ENCODE measurements at places on chromosomes 5 and 9.

- no peak for DNase-seq
Measured at GRCh38 chr5:94707359-94707758, 88.9 kb downstream of the SLF1 start.

DNA sequence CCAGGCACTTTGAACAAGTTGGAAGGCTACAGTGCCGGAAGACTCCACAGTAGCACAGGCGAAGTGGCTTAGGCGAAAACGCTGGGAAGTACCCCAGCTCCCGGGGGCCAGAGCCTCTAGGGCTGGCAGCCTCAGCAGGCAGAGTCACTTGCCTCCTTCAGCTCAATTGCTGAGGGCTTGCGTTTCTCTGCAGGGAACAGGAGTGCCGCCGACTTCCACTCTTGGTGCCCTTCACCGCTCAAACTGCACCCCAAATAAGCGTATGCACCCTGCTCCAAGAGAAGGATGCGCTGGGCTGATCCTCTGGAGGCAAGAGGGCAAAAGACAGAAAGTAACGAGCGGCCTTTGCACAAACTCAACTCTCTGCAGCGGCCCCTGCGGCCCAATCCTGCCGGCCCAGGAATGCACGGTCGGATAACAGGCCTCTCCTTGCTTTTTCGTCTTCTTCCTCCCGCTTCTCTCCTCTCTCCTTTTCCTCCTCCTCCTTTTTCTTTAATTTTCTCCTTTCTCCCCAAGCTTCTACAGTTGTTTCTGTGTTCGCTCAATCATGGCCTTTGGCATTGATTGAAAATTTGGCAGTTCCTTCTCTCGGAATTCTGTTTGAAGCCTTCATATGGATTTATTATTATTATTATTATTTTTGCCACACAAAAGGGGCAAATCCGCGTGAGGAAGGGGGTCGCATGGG is 1.1 kb upstream of the S1PR3 start:
- DNase-seq = no peak

DNA sequence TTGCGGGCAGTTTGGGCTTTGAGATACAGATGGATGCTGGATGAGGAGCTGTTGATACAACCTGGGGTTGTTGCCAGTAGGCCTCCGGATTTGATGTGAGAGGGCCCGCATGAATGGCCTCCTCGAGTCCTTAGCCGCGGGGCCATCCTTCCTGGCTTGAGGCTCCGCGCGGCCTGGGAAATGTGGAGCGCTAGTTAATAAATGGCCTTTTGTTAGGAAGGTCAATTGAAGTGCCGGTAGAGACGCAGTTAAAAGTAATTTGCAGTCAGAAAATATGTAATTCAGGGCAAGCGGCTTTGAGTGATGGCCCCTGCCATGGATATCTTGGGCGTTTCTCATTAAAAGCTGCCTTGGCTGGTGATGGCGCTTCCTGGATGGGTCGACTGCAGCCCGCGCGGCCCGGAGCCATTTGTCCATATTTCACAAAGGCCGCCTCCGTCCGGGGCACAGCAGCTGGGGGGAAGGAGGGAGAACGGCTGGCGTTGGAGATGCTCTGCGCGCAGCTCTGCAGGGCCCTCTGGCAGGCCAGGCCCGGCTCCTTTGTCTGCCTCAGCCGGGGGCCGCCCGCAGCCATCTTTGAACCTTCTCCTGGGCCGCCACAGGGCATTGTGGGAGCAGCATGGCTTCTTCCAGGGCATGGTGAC is 11.2 kb downstream of the MVB12B start:
- DNase-seq = no peak

GRCh38 chr5:171312129-171312974 is 3.3 kb downstream of the TLX3 start:
- no peak for DNase-seq

DNA sequence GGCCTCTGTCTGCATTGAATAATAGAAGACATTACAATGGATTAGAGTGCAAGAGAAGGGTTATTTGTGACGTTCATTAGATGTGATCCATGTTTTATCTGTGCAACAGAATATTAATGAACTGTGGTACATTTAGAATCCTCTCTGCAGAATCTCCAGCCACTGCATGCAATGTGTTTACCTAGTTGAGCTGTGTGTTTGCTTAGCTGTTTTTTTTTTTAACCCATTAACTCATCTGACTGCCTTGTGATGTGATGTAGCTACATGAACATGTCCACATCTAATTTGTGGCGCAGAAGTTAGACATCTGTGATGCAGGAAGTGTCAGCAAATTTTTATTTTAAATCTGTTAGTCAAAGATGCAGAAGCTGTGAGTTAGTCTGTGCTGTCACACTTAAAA is 236.9 kb downstream of the CD180 start:
- no peak for DNase-seq

DNA sequence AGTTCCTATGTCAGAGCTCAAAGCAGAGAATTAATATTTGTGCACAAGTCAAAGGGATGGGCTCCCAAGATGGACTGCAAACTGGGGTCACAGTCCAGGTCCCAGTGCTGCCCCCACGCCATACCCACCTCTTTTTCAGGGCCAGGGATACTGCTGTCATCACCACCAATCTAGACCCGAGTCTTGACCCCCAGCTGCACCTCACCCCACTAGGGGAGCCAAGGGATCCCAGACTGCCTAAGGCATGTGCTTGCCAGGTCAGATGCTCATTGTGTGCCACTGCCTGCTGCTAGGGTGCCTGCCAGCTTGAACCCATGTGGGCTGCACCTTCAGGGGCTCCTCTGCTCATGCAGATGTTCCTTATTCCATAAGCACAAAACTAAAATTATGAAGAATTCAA is 215.6 kb upstream of the NREP start:
- no peak for DNase-seq

DNA sequence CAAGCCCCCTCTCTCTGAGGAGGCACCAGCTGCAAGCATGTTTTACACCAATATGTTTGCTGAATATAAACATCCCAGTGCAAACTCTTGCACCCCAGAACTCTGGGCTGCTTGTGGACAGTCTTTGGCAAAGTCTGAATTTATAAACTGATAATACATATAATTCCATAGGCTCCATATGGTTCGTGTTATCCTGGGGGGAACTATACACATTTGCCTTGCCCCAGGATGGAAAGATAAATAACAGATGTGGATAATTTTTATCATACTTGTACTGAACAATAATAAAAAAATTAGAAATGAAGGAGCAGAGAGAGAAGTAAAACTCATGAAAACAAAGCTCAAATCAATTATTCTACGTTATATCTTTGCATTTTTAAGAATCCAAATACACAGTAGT is 50.6 kb upstream of the GAS1 start:
- DNase-seq = no peak

DNA sequence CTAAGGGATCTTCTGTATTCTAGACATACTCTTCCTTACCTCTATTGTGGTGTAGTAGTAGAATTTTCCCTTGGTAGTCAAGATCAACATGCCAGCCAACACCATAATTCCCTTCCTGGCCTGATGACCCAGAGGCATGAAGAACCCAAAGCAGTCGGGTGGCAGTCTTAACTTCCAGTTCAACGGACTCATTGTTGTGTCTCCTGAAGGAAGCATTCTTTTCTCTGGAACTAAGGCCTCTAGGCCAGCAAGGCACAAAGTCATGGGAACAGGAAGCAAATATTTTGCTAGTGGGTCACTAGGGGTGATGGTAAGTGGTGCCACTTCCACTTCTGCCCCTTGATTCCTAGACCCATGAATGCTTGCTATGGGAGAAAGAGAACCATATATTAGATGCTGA is 55.2 kb upstream of the DAPK1 start:
- DNase-seq = no peak

DNA sequence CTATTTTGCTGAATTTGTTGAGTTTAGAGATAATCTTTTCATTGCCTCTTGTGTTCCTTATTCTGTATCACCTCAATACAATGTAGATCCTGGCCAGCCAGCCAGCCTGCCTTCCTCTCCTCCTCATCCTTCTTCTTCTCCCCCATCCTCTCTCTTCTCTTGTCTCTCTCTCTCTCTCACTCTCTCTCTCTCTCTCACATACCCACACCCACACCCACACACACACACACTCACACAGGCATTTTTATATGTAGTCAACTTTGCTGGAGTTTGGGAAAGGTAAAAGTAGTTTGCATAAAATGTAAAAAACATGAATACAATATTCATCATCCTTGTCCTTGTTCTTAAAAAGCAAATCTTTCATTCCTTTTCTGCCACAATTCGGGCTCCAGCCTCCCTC is 60.5 kb downstream of the ZFAND5 start:
- DNase-seq = no peak

- DNase-seq = no peak
Measured at GRCh38 chr5:109041317-109041716, 293.6 kb downstream of the FER start.

GRCh38 chr9:93064392-93065134 is 6.1 kb downstream of the SUSD3 start:
- peak; percentile 67 for DNase-seq

GRCh38 chr9:18126831-18127498 is 347.0 kb upstream of the ADAMTSL1 start:
- DNase-seq = no peak

DNA sequence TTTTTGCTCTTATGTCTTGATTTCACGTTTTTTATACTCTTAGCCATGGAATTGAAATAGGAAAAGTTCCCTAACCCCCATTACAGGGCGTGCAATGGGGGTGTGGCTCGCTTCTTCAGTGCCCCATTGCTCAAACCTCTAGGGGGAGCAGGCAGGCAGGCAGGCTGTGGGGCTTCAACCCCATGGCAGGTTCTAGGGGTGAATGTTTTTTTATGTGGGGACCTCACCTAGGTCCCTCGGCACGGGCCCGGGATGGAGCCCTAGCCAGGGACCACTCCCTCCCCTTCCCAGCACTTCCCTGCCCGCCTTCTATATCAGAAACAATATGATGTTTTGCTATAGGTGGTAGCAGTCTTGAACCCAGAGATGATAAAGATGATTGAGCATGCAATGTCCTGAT is 221.3 kb upstream of the SMC2 start:
- DNase-seq = no peak

DNA sequence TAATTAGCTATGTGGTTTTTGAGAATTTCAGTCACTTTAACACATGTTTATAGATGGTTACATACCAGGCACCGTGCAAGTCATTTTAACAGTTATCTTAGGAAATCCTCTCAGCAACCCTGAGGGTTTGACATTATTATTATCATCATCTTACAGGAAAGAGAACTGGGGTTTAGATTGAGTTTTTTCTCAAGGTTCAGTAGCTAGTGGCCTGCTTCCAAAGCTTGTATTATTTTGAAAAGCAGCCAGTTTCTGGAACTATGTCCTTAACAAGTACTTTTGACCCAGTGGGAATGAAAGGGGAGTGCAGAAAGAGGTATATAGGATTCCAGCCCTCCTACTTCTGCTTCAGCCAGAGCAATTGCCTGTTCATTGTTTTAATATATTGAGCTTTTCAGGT is 157.5 kb downstream of the COMMD10 start:
- DNase-seq = no peak

DNA sequence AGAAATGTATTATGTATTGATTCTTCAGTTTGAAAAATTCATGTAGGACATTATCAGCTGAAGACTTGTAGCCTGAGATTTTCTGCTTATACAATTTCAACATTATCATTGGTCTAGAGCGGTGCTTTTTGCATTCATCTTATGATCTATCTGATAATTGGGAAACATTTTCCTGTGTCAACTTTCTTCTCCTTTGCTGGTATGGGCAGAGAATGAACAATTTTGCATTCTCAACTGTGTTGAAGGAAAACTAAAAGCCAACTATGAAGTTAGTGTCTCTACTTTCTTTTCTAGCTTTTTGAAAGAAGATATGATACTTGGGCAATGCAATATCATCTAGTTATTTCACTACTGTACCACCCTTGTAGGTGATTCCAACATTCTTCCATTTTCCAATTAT is 10.3 kb downstream of the ZFR start:
- DNase-seq = no peak

DNA sequence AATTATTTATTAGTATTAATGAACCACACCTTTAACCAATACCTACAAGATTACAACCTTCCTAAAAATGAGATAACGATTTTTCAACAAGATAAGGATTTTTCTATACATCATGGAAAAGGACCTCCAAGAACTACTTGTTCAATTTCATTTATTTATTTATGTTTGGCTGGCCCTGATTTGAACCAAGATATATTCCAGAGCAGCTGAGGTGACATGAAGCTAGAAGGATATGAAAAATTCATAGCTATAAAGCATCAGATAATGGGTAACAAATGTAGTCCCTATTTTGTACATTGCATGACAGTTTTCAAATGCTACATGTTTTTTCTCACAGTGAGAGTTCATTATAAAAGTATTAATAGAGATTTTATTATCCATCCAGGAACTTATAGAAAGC is 798.5 kb upstream of the ARRDC3 start:
- no peak for DNase-seq

DNA sequence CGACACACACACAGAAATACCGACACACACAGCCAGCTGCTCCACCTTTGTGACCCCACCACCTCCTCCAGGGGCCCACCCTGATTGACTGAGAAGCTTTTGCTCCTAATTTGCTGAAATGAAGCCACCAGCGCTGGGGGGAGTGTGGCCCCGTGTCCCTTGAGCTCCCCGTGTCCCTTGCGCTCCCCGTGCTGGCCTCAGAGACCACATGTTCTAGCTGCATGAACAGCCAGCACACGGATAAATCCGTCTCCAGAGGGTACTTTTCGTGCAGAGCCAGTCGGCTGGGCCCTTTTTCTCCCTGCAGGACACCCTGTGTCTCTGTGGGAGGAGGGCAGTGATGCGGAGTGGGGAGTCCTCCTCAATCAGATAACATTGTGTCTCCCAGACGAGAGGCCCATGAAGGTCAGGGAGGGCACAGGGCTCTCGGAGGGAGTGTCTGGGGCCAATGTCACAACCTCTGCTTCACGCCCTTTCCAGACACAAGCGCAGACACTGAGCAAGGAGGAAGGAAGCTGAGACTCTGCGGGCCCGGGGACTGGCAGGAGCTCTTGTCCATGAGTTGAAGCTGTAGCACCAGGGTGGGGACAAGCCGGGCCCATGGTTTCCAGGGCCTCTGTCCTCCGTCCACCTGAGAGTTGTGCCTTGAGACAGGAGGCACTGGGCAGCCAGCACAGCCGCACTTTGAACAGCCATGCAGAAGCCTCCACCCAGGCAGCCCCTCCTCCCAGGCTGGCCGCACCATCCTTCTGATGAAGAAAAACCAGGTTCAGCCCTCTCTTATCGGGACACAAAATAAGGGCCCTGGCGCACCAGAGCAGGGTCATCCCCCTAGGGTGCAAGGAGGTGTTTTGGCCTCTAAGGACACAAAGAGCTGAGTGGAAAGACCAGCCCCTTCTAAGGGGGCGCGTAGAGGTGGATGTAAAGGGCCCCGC is 36.4 kb upstream of the SLC6A19 start:
- DNase-seq = no peak

GRCh38 chr5:178417391-178417811 is 172.8 kb downstream of the COL23A1 start:
- DNase-seq = no peak
